HFFc6 (cell line): ENCODE measurements at places on chromosomes 16 and 17.

DNA sequence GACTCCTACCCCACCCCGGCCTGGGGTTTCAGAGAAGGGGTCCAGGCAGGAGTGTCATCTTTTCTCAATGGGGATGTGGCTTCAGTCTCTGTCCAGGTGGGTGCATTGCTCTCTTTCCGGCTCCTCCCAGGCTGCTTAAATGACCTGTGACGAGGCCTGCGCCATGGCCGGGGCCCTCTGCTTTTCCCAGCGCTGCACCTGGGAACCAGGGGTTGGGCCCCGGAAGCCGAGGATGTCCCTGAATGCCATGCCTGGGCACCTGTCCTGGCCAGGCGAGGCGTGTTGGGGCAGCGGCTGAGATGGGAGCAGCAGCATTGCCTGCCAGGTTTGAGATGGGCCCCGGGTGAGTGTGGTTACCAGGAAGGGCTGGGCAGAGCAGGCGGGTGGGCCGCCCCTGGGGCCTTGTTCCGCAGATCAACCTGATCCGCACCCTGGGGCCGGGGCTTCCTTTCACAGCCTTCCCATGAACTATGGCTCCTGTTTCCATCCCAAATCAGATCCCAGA is 147.4 kb downstream of the SEC14L1 start:
- DNase-seq, result no peak

DNA sequence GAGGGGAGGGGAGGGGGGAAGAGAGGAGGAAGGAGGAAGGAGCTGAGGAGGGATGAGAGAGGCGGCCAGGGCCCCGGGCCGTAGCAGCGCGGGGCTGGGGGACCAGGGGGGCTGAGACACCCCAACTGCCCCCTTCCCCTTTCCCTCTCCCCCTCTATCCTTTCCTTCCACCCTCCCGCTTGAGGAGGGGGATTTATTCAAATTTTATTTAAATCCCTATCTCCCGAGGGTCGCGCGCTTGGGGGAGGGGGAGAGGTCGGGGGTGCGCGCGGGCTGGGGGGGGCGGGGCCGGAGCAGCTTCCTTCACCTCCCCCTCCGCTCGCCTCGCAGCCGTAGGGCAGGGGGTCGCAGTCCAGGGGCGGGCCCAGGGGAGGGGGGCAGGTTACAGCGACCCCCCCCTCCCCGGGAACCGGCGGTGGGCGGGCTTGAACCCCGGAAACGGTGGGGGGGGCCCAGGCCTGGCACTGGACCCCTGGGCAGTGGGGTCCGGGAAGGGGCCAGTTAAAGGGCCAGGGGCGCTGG is at the start of gene FBXL19:
FBXL19 (plus strand) TSS at position 19 of the 522 bp plus-strand sequence. CDS start 2,183 bp downstream, outside the sequence.
- DNase-seq, result no peak

GRCh38 chr16:11535494-11535893 is 51.2 kb downstream of the LITAF start:
- no peak for DNase-seq

GRCh38 chr17:17743391-17744112 is 62.3 kb downstream of the RAI1 start:
- DNase-seq, result no peak

DNA sequence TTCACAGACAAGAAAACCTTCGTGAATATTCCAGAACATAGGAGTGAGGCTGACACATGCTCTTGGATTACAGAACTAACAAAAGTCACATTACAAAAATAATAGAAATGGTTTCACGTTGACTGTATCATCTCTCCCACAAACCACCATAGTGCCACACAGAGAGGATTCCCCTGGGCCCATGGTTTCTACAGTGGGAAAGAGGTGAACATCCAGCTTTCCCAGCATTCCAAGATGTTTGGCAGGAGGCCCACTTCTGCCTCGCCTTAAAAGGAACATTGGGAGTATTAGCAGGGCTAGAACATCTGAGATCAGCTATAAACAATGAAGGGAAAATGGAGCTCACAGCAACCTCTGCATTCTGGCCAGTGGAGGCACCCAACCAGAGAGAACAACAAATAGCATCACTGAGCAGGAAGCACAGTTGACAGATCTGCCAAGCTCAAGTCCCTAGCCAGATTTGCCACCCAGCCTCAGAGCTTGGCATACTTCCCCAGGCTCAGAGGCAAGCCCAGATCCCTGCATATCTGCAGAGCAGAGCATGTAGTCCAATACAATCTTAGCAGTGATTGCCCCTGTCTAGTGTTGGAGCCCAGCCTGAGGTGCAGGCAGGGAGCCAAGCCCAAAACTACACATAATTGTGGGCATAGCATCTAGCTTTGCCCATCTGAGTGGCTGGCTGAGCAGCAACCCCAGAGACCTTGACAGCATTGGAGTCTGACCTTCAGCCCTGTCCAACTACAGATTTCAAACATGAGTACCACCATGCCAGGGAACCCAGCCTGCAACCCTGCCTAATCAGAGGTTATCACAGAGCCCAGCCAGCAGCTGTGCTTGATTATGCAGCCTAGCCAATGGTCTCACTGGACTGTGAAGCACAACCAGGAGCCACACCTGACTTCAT is 260.4 kb downstream of the CEP112 start:
- DNase-seq, result no peak

GRCh38 chr16:17538927-17539326 is 68.2 kb upstream of the XYLT1 start:
- DNase-seq, result peak; percentile 61

GRCh38 chr17:10574324-10574723 is 24.9 kb upstream of the MYH2 start:
- DNase-seq, result no peak

DNA sequence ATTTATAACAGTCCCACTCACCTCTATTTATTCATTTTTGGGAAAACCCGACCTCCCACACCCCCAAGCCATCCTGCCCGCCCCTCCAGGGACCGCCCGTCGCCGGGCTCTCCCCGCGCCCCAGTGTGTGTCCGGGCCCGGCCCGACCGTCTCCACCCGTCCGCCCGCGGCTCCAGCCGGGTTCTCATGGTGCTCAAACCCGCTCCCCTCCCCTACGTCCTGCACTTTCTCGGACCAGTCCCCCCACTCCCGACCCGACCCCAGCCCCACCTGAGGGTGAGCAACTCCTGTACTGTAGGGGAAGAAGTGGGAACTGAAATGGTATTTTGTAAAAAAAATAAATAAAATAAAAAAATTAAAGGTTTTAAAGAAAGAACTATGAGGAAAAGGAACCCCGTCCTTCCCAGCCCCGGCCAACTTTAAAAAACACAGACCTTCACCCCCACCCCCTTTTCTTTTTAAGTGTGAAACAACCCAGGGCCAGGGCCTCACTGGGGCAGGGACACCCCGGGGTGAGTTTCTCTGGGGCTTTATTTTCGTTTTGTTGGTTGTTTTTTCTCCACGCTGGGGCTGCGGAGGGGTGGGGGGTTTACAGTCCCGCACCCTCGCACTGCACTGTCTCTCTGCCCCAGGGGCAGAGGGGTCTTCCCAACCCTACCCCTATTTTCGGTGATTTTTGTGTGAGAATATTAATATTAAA is 638 bp upstream of the TMEM88 start:
- DNase-seq, result no peak

GRCh38 chr17:8173056-8173870 is 2.9 kb downstream of the TMEM107 start:
- peak; percentile 99 for DNase-seq

DNA sequence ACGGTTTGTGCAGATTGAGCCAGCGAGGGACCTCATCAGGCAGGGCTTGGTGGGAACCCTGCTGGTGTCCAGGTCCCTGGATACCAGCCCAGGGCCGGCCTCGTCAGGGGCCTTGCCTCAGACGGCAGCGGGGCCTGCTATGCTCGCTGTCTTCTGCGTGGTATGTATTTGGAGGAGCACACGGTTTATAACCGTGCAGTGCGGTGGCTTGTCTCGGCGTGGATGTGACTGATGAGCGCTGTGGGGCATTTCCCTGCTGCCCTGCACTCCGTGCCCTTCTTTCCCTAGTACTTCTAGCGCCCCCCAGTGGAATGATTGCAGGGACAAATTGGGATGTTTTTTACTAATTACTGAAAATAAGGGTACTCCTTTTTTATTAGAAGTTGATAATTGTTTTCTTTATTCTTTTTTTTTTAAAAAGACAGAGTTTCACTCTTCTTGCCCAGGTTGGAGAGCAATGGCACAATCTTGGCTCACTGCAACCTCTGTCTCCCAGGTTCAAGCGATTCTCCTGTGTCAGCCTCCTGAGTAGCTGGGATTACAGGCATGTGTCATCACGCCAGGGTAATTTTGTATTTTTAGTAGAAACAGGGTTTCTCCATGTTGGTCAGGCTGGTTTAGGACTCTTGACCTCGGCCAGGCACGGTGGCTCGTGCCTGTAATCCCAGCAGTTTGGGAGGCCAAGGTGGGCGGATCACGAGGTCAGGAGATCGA is 15.3 kb downstream of the TBCD start:
- no peak for DNase-seq

DNA sequence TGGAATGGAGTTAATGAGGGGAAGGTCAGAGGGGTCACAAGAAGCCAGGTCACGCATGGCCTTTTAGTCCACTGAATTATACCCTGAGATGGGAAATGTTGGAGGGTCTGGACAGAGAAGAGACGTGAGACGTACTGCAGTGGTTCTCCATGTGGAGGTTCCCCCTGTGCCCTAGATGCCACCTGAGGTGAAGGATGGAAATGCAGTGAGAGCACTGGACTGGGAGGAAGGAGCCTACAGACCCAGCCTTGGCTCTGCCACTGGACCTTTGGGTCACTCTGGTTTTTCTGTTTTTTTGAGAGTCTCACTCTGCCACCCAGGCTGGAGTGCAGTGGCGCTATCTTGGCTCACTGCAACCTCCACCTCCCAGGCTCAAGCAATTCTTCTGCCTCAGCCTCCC is 1.8 kb upstream of the PLSCR3 start:
- no peak for DNase-seq

DNA sequence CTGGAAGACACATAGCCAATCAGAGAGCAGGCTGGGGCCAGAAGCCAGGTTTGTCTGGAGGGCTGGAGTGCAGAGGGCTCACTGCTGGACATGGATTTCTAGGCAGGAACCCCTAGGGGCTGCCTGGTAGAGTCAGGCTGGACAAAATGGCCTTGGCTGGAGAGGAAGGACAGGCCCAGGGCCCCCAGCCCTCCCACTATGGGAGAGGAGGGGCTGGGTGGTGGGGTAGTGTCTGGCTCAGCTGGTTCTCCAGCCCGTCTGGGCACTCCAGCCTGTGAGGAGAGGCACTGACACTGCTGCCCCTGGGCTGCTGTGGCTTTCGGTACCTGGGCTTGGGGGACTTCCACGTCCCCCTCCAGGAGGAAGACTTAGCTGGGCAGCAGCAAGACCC is 21.7 kb upstream of the DOK4 start:
- no peak for DNase-seq

GRCh38 chr17:21381076-21381706 is 5.0 kb downstream of the KCNJ12 start:
- no peak for DNase-seq

GRCh38 chr17:67829331-67829730 is 4.0 kb downstream of the BPTF start:
- DNase-seq, result no peak

GRCh38 chr17:35094902-35095301 is 24.8 kb downstream of the RAD51D start:
- DNase-seq, result peak; percentile 84

- peak; percentile 58 for DNase-seq
Observed at GRCh38 chr16:20879175-20880040, 20.8 kb downstream of the DCUN1D3 start.

GRCh38 chr16:79365702-79366101 is 234.8 kb downstream of the MAF start:
- DNase-seq, result no peak

- DNase-seq, result no peak
Observed at GRCh38 chr16:57361404-57361803, 2.8 kb downstream of the CCL22 start.

- no peak for DNase-seq
Observed at GRCh38 chr17:79897243-79898063, 58.2 kb upstream of the CBX4 start.

- no peak for DNase-seq
Observed at GRCh38 chr17:58615768-58616659, 75.8 kb downstream of the TEX14 start.

DNA sequence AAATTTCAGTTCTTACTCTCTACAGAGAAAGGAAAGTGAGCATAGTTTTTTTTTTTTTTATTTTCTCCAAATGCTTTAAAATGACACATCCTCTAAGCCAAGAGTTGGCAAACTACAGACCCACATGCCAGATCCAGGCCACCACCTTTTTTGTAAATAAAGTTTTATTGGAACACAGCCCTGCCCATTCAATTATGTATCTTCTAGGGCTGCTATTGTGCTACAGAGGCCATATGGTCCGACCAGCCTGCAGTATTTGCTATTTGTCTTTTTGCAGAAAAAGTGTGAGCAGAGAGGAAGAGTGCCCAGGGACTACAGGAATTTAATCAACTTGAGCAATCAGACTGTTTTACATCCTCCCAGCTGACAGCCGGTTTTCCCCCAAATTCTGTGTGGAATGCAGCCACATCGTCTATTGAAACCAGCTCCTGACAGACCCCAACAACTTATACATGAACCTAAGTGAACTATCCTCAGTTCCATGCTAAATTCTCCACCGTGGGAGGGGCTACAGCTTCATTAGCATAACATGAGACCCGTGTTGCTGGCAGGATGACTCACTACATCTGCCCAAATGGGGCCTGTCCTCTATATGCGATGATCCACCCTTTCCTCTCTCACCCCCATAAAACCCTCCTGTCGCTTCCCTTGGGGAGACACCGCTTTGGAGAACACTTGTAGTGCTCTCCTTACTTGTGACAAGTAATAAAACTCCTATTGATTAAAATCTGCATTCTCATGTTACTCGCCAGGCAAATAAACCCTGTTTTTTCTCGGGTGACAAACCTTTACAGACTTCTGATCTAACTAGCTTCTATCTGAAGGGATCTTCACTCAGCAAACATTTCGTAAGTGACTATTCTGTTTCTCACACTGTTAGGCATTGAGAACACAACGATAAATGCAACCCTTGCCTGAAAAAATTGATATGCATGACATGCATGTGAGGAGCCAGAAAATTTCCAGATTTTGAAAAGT is 149.4 kb upstream of the HS3ST3A1 start:
- no peak for DNase-seq

GRCh38 chr16:48562475-48562874 is 47.5 kb downstream of the N4BP1 start:
- no peak for DNase-seq
